Activated CD8-positive, alpha-beta T cell treated with anti-CD3 and anti-CD28 coated beads, Interleukin-2, amount 10 ng/mL, durations not matched to agents 7 days and 5 days (primary cell): ENCODE measurements at places on chromosomes 6 and 20. TPM values are rescaled to one million over a fixed set of nuclear protein-coding genes. Genes with fewer than 3 reads are reported as not detected.
A peak's percentile ranks its signal among the peaks of the same experiment; 100 is the strongest.

The CRISP2 gene
- not detected for total RNA-seq

The SLC22A1 gene
- 0.87 TPM for total RNA-seq

The SGK2 gene
- total RNA-seq, result 0.10 TPM

The LBP gene
- total RNA-seq, result not detected

The STX7 gene
- 16.4 TPM for total RNA-seq

The SLC25A27 gene
- not detected for total RNA-seq

- DNase-seq, result no peak
- H3K4me3 ChIP-seq, result no peak overlapping the region
- H3K27ac ChIP-seq, result no peak overlapping the region
- H3K36me3 ChIP-seq, result no peaks in the 10 kb centered on the region
- H3K4me1 ChIP-seq, result peaks cover 4% of the 10 kb centered on the region
Measured at GRCh38 chr20:47680804-47681529, 104.3 kb downstream of the SULF2 start.

GRCh38 chr6:37283268-37283667 is 25.3 kb upstream of the TMEM217 start:
- H3K27ac ChIP-seq, result no peak overlapping the region
- no peaks in the 10 kb centered on the region for H3K27me3 ChIP-seq
- DNase-seq, result no peak
- no peak overlapping the region for H3K4me3 ChIP-seq

DNA sequence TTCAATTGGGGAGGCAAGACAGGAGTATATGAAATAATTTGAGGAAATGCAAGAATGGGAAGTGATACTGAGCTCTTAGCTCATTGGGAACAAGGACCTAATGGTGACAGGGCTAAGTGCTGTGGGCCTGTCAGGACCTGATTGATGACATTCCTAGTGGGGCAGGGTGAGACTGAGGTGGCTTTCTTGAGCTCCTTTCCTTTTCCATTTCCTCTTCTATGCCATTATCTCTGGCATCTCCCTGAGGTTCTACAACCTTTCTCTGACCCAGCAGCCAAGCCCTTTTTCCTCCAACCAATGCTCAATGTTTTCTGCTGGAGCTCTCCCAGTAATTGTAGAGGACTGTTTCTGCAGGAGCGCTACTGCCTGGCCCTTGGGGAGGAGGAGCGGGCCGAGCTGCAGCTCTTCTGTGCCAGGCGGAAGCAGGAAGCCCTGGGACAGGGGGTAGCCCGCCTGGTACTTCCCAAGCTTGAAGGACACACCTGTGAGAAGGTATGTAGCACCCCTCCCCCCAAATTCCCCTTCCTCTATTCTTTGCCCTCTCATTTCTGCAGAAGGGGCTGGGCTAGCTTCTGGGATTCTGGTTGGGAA is 2.8 kb upstream of the TOMM6 start:
- peaks cover 18% of the 10 kb centered on the region for H3K27me3 ChIP-seq
- peaks cover 12% of the 10 kb centered on the region for H3K36me3 ChIP-seq
- no peak for DNase-seq
- no peak overlapping the region for H3K27ac ChIP-seq

DNA sequence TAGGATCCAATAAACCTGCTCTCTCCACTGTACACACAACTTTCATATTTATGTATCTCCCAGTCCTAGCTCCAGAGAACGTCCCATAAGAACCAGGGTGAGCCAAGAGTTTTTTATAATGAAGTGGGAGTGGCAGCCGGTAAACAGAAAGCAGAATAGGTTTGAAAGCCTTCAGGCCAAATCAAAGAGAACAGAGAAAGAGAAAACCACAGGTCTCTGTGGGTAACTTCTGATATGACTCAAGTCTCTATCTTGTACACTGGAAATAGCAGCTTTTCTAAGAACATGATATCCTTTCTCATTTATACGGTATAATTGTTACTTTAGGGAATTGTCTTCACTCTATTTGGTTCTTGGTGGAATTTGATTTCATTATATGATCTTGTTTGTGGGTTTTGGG is 273.6 kb downstream of the PACRG start:
- H3K27ac ChIP-seq, result no peak overlapping the region
- H3K36me3 ChIP-seq, result no peaks in the 10 kb centered on the region
- peaks cover 3% of the 10 kb centered on the region for H3K27me3 ChIP-seq
- DNase-seq, result no peak
- no peak overlapping the region for H3K4me3 ChIP-seq

- no peak overlapping the region for H3K27ac ChIP-seq
- H3K4me3 ChIP-seq, result no peak overlapping the region
- no peak for DNase-seq
- H3K27me3 ChIP-seq, result no peaks in the 10 kb centered on the region
- peaks cover 12% of the 10 kb centered on the region for H3K36me3 ChIP-seq
Measured at GRCh38 chr6:10690651-10691445, 3.6 kb downstream of the C6orf52 start.

DNA sequence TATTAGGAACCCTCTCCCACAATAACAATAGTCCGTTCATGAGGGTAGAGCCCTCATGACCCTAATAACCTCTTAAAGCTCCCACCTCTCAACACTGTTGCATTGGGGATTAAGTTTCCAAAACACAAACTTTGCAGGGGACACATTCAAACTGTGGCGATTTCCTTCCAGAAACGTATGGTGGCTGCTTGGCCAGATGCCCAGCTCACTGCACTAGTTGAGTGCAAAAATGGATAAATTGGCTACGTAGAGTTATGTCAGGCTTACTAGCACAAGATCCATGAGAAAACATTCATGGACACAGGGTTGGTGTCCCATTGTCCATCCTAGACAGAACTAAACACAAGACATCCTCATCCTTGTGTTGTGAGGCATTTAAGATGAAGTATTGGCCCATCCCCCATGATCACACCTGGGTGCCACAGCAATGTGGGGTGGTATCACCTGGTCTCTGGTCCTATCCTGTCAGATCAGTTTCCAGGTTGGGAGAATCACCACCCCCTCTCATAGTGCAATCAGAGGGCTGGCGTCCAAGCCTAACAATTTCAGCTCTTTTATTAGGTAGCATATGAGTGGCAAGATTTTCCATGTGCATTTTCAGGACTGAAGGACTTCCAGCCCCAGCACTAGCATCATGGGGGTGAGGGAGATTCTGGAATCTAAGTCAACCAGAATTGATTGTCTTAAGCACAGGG is 63.4 kb upstream of the ELOVL5 start:
- no peaks in the 10 kb centered on the region for H3K4me1 ChIP-seq
- peaks cover 2% of the 10 kb centered on the region for H3K27me3 ChIP-seq
- no peak overlapping the region for H3K4me3 ChIP-seq
- H3K36me3 ChIP-seq, result no peaks in the 10 kb centered on the region

DNA sequence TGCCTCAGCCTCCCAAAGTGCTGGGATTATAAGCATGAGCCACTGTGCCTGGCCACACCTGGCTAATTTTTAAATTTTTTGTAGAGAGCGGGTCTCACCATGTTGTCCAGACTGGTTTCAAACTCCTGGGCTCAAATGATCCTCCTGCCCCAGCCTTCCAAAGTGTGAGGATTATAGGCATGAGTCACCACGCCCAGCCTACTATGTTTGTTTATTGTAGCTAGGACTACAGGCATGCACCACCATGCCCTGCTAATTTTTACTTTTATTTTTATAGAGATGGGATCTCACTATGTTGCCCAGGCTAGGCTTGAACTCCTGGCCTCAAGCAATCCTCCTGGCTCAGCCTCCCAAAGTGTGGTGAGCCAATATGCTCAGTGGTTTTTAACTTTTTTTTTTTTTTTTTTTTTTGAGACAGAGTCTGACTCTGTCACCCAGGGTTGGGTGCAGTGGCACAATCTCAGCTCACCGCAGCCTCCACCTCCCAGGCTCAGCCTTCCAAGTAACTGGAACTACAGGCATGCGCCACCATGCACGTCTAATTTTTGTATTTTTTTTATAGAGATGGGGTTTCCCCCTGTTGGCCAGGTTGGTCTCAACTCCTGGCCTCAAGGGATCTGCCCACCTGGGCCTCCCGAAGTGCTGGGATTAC is 12.0 kb upstream of the DDX43 start:
- DNase-seq, result no peak
- H3K27me3 ChIP-seq, result peaks cover 2% of the 10 kb centered on the region
- peaks cover 3% of the 10 kb centered on the region for H3K4me1 ChIP-seq
- no peaks in the 10 kb centered on the region for H3K36me3 ChIP-seq
- H3K27ac ChIP-seq, result no peak overlapping the region
- H3K4me3 ChIP-seq, result no peak overlapping the region

- H3K4me1 ChIP-seq, result peaks cover 12% of the 10 kb centered on the region
- H3K27ac ChIP-seq, result no peak overlapping the region
- H3K36me3 ChIP-seq, result peaks cover 2% of the 10 kb centered on the region
- H3K4me3 ChIP-seq, result no peak overlapping the region
- H3K27me3 ChIP-seq, result peaks cover 2% of the 10 kb centered on the region
- DNase-seq, result no peak
Measured at GRCh38 chr6:4209196-4209595, 73.8 kb upstream of the ECI2 start.

DNA sequence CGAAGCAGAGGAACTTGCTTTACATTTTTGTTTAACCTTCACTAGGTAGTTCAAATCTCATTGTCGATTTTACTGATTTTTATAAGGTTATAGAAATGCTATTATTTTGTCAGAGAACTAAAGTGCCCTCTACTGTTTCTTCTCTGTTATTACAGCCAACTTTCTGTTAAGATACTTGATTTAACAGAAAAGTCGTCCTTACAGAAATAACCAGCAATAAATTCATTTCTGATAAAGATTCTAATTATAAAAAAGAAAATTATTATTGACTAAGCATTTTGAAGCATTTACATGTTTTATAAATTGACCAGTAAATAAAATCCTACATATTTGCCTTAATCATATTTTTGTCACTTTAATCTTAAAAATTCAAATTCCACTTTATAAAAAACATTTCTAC is 60.8 kb downstream of the OGFRL1 start:
- no peaks in the 10 kb centered on the region for H3K36me3 ChIP-seq
- H3K27ac ChIP-seq, result no peak overlapping the region
- DNase-seq, result no peak
- peaks cover 15% of the 10 kb centered on the region for H3K27me3 ChIP-seq
- no peak overlapping the region for H3K4me3 ChIP-seq
- no peaks in the 10 kb centered on the region for H3K4me1 ChIP-seq

DNA sequence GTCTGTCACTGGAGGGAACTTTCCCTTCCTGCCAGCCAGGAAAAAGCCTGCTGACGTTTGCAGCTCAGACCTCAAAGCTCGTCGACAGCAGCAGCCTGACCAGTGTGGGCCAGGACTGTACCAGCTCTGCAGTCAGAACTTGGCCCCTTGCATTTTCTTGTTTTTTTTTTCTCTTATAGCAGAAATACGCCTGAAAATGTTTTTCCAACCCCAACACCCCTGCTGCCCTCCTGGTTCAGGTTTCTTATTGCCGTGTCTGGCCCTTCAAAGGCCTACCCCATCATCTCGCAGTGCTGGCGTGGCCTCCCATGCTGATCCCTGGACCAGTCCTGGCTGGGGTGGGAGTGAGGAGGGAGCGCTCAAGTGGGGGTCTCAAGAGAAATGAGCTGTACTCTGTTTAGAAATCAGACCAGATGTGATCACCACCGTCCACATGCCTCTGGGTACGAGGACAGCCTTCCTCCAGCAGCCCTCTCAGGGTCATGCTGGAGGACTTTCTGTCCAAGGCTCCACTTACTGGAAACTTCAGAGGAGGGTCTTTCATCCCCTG is 169.0 kb downstream of the FOXC1 start:
- DNase-seq, result no peak
- no peak overlapping the region for H3K27ac ChIP-seq
- H3K36me3 ChIP-seq, result no peaks in the 10 kb centered on the region
- peaks cover 23% of the 10 kb centered on the region for H3K4me1 ChIP-seq
- H3K4me3 ChIP-seq, result no peak overlapping the region

DNA sequence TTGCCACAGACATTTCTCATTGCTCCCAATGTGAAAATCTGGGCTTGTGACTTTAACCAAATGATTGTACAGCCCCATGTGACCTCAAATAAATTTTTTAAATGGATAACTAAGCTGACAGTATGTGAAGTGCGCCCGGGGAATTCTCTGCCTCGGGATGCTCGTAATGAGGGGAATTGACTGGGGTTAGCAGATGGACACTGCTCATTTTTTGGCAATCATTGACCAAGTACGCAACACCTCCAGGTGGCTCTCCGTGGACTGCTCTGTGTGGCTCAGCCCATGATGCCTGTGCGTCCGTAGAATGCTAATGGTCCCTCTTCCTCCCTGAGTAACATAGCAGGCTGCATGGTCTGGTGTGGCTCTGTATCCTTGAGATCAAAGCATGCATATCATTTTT is 42.4 kb downstream of the FARS2 start:
- no peak for DNase-seq
- H3K4me1 ChIP-seq, result peaks cover 26% of the 10 kb centered on the region
- H3K36me3 ChIP-seq, result peaks cover 1% of the 10 kb centered on the region
- H3K27me3 ChIP-seq, result no peaks in the 10 kb centered on the region

DNA sequence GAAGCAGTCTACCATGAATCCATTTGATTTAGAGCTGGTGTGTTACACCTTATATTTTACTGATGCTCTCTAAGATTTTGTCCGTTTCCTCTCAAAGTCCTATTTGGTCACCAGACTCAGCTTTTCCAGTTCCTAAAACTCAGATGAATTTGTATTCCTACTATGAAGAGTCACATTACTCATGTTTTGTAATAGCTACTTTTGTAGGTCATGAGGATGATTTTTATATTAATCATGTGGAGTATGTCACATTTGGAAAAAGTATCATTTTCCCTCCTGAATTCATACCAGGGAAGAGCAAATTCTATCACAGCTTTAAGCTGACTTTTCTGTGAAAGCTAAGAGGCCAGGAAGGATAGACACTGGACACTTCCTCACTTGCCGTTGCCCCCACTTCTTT is 140.6 kb upstream of the SCGN start:
- H3K27me3 ChIP-seq, result no peaks in the 10 kb centered on the region
- no peaks in the 10 kb centered on the region for H3K36me3 ChIP-seq
- H3K4me1 ChIP-seq, result no peaks in the 10 kb centered on the region
- H3K4me3 ChIP-seq, result no peak overlapping the region

DNA sequence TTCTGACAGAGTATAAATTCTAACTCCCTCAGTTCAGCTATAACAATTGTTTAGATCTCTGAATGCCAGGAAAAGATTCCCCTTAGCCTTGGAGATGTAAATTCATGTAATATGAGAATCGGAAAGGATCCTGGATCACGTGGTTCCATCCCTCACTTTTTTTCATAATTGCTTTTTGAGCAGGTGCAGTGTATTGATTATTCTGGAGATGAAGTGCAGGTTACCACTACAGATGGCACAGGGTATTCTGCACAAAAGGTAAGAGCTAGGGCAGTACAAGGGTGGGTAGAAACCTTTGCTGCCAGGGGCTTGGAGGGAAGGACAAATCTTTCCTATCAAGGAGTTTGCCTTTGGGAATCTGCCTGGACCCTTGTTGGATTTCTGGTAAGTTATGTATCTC is 52.7 kb downstream of the KDM1B start:
- H3K27me3 ChIP-seq, result no peaks in the 10 kb centered on the region
- no peak overlapping the region for H3K27ac ChIP-seq
- peaks cover 5% of the 10 kb centered on the region for H3K4me1 ChIP-seq
- H3K4me3 ChIP-seq, result no peak overlapping the region
- no peak for DNase-seq

DNA sequence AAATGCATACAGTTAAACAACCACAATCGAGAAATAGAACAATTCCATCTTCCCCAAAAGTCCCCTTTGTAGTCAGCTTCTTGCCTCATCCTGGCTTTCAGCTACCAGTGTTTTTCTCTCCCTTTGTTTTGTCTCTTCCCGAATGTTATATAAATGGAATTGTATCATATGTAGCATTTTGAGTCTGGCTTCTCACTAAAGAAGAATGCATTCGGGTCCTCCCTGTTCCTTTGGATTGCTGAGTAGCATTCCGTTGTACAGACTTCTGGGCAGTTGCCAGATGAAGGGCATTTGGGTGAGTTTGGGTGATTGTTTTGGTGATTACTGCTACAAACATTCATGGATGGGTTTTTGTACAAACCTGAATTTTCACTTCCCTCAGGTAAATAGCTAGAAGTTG is 27.8 kb downstream of the PRPH2 start:
- peak overlapping the region; percentile 88 for H3K27ac ChIP-seq
- H3K4me3 ChIP-seq, result no peak overlapping the region
- peaks cover 43% of the 10 kb centered on the region for H3K4me1 ChIP-seq
- no peak for DNase-seq
